AG10803 (cell line): ENCODE measurements at places on chromosomes 7 and 10.

DNA sequence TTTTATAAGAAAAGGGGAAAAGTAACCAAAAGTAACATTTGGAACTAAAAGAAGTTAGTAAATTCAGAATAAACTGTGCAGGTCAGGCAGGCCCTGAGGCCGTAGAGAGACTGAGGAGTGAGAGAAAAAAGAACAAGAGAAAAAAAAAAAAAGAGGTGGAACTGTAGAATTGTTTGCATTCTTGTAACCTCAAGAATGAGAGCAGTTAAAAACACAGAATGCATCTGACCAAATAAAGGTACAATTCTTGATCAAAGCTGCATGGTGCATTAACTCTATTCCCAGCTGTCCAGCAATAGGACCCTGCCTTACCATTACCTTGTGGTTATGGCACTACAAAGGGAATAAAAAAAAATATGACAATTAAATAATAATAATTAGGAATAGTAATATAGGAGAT, 170.1 kb upstream of the SEMA3A start:
- peak; percentile 58 for DNase-seq

DNA sequence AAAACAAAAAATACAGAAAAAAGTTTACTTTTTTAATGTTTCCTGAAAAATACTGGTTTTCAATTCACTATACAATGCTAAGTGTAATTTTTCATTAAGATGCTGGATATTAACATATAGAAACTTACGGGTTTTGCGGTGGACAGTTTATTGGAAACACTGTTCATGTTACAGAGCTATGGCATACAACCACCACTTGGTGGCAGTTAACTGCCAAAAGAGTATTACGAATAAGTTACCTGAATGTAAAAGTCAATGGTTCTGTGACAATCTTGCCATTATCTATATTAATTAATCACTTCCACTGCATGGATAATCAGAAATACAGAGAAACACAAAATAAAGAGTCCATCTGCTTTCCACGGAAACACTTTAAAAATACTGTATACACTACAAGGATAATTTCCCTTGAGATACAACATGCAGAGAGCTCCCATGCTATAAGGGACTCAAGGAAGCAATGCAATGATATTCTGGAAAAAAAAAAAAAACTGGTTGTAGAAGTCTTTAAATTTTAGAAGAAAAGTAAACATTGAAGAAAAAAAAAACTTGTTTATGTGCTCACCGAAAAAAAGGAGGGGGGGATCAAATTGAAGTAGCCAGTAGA, 97.0 kb downstream of the TPK1 start:
- peak; percentile 17 for DNase-seq

DNA sequence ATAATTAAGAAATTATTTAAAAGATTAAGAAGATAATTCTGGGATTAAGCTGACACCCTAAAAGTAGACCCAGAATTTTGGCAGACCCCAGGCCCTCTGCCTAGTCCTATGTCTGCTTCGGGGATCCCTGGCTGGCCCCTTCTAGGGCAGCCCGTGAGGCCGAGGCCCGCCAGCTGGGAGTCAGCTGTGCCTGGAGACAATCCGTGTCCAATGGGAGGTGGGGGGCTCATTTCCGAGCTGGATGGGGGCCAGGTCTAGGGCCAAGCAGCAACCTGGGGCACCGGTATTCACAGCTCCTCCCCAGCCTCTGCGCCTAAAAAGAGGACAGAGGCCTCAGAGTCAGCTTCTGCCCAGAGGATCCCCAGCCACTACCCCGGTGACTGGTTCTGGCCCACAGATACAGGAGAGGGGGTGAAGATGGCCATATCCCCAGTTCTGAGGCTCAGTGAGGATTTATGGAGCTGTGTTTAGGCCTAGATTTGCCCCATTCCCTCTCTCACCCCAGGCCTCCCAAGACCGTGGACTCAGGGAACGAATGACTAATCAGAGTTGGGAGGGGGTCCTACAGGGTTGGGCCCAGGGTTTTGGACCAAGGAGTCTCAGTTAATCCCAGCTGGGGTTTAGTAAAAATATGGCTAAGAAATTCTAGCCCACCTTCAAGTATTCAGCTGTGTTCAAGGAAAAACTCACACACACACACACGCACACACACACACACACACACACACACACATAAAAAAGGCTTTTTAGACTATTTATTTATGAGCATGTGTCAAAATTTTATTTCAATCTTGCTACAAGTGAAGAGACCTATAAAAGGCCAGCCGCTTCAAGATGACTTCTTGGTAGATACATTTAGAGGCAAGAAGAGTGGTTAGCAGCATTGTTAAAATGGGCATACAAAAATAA, 37.4 kb upstream of the LBX1 start:
- DNase-seq: no peak

GRCh38 chr7:135914346-135914745, 62.8 kb downstream of the MTPN start:
- no peak for DNase-seq

DNA sequence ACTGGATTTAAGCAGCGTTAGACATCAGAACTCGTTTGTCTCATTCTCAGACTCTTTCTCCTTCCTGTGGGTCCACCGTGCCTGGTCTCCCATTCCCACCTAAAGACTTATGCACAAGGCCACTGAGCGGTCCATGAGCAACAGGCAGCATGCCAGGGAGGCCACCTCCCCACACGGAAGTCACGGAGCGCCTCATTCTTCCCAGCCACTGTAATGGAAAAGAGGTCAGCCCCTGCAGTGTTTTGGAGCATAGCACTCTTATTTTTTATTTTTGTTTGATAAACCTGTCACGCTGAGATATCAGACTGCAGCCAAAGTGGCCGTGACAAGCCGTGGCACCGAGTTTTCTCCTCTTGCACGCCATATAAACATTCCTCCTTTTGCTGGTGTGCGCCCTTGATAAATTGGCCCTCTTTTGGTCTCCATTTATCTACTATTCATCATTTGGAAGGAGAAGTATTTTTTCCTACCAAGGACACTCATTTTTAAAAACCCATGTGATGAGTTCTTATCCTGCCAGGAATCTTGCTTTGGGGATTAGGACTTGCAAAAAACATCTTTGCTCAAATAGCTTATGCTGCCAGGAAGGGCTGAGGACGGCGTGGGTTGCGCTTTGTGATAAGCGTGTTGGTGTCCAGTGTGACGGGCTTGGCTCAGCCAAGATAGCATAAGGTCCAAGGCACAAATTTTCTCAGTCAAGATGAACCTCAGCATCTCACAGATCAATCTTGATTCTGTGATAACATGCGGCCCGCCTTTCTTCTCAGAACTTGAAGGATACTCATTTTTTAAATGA, 206.0 kb downstream of the CCDC3 start:
- no peak for DNase-seq
